ENCODE measurements at places on chromosomes 16 and 17.

DNA sequence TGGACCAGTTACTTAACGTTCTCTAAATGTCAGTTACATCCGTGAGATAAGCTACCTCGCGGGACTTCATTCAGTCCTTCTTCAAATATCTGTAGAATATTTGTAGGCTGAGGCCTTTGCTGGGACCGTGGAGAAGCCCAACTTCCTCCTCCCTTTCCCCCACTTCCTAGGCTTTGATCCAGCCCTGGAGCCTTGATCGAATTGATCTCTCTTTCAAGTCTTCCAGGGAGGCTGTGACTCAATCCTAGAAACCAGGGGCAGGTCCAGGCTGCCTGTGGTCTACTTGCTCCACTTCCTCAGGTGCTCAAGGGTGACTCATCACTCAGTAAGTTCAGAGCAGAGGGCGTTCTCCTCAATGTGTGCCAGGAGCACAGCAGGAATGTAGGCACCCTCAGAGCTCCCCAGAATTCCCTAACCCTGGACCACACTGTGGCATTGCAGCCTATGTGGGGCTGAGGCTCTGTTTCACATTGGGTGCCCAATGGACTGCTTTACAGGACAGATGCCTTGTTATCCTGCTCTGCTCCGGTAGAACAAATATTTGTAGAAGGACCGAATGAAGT, 11.2 kb upstream of the CEP20 start:
- H3K4me1 ChIP-seq = peaks cover 16% of the 10 kb centered on the region
- H3K4me3 ChIP-seq = no peak overlapping the region
- peak; percentile 44 for DNase-seq
- H3K27me3 ChIP-seq = no peaks in the 10 kb centered on the region
- no peak overlapping the region for H3K27ac ChIP-seq
- no peaks in the 10 kb centered on the region for H3K36me3 ChIP-seq

GRCh38 chr17:16091773-16092172, 92.1 kb downstream of the TTC19 start:
- peaks cover 4% of the 10 kb centered on the region for H3K4me1 ChIP-seq
- H3K27me3 ChIP-seq = no peaks in the 10 kb centered on the region
- no peak overlapping the region for H3K27ac ChIP-seq
- peaks cover 36% of the 10 kb centered on the region for H3K36me3 ChIP-seq
- no peak for DNase-seq

- no peaks in the 10 kb centered on the region for H3K36me3 ChIP-seq
- H3K27ac ChIP-seq = no peak overlapping the region
- H3K4me1 ChIP-seq = peaks cover 17% of the 10 kb centered on the region
- no peak overlapping the region for H3K4me3 ChIP-seq
- DNase-seq = no peak
Observed at GRCh38 chr17:37827905-37828650, 83.2 kb upstream of the HNF1B start.

DNA sequence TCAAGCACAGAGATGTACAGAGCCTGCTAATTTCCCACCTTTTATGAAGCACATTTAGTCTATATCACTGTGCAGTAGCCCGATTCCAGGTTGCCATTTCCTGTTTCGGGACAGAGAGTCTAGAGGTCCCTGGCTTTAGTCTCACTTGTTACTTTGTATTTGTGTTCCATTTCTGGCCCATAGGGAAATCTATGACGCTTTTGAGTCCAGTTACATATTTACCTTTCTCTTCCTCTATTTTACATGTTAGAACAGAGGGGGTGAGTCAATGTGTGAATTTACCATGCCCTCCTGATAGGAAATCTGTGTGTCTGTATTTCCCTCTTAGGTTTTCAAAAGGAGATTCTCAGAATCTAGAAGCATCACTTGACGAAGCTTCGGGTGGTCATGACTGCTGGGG, 227.1 kb upstream of the ZFHX3 start:
- H3K4me3 ChIP-seq = no peak overlapping the region
- no peak overlapping the region for H3K27ac ChIP-seq
- H3K4me1 ChIP-seq = no peaks in the 10 kb centered on the region
- H3K36me3 ChIP-seq = no peaks in the 10 kb centered on the region
- no peaks in the 10 kb centered on the region for H3K27me3 ChIP-seq

DNA sequence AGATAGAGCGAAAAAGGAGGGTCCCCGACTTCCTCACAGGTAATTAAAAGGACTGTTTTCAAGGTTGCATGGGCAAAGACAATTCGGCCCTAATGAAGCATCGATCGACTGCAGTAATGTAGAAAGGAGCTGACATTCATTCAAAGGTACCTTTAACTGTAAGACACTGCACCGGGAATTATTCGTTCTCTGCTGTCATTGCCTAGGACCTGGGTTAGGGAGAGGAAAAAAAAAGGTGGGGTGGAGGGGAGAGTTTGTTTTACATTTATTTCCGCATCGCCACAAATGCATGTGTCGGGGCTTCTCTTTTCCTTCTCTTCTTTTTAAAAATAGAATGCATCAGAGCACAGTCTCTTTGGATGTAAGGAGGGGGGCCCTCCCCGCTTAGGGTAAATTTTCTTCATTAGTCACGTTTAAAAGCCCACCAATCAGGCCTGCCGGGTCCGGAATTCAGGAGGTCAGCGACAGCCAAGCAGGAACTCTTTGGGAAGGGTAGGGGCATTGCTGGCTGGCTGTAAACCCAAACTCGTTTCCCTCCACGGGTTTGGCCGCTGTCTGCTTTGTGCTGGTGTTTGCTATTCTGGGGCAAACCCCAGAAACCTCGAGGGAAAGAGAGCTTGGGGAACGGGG, 496.2 kb upstream of the ZFHX3 start:
- peaks cover 2% of the 10 kb centered on the region for H3K4me1 ChIP-seq
- H3K36me3 ChIP-seq = no peaks in the 10 kb centered on the region
- H3K27me3 ChIP-seq = peaks cover 56% of the 10 kb centered on the region
- no peak overlapping the region for H3K4me3 ChIP-seq
- H3K27ac ChIP-seq = no peak overlapping the region
- DNase-seq = no peak

- H3K27me3 ChIP-seq = no peaks in the 10 kb centered on the region
- H3K4me3 ChIP-seq = no peak overlapping the region
- no peak for DNase-seq
- H3K36me3 ChIP-seq = peaks cover 23% of the 10 kb centered on the region
- H3K4me1 ChIP-seq = peaks cover 9% of the 10 kb centered on the region
- H3K27ac ChIP-seq = peak overlapping the region; percentile 20
Observed at GRCh38 chr16:4463522-4464163, 10.8 kb downstream of the NMRAL1 start.

- no peak for DNase-seq
- no peak overlapping the region for H3K4me3 ChIP-seq
- peaks cover 5% of the 10 kb centered on the region for H3K36me3 ChIP-seq
- H3K27ac ChIP-seq = no peak overlapping the region
- no peaks in the 10 kb centered on the region for H3K27me3 ChIP-seq
Observed at GRCh38 chr17:75695830-75696271, 25.4 kb upstream of the ITGB4 start.

DNA sequence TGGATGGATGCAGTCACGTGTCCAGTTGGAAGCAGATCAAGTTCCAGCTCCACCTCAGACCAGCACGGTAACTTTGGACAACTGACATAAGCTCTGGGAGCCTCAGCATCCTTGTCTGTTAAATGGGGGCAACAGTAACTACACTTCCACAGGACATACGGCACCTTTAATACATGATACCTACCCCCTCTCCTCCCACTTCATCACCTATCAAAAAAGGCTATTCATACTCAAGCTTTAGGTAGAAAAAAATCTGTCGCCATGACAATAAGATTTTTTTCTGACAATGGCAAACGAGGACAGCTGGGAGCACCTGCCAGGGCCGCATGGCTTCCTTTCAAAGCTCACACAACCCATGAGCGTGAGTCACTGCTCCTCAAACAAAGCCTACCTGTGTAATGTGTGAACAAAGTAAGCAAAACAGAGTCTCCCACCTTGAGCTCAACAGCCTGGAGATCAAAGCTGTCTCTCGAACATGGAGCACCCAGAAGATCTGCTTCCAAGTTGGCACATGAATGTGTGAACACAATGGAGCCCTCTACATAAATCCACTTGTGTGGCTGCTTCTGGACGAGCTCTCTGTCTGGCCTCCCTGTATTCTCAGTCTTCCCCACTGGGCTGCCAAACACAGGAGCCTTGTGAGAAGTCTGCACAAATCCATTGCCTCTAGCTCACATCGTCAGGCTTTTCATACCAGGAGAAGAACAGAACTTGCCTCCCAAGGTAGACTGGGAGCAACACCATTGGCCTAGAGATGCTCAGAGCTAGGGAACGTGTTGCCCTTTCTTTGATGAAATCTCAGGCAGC, 459.7 kb downstream of the SOX9 start:
- DNase-seq = no peak
- peaks cover 39% of the 10 kb centered on the region for H3K27me3 ChIP-seq
- H3K4me1 ChIP-seq = no peaks in the 10 kb centered on the region
- no peaks in the 10 kb centered on the region for H3K36me3 ChIP-seq

DNA sequence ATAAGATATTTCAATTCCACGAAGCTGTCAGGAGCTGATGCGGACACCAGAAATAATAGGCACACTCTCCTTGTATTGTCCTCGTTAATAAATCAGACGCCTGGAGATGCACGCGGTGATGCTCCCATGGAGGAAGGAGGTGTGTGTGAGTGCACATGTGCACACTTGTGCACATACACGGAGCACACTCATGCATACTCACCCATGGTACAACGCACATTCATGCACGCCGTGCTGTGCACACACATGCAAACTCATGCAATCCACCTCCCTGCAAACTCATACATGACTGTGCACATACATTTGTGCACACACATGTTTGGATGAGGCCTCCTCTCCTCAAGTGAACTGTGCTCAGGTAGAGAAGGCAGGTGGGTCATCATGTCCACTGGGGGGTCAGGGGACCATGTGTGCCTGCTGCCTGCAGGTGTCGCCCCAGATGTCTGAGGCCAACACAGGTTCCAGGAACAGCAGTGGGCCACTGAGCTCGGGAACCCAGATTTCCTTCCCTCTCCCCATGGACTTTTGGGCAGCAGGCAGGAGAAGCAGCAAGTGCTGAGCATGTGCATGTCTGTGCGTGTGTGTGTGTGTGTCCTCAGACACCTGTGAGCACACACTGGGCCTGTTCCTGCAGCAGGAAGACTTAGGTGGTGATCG, 165.3 kb downstream of the SDK2 start:
- H3K27me3 ChIP-seq = no peaks in the 10 kb centered on the region
- no peak overlapping the region for H3K27ac ChIP-seq
- H3K4me1 ChIP-seq = peaks cover 2% of the 10 kb centered on the region

GRCh38 chr16:86818671-86819532, 240.6 kb downstream of the FOXL1 start:
- H3K27ac ChIP-seq = no peak overlapping the region
- DNase-seq = no peak

- no peak overlapping the region for H3K27ac ChIP-seq
- no peaks in the 10 kb centered on the region for H3K36me3 ChIP-seq
- peaks cover 34% of the 10 kb centered on the region for H3K27me3 ChIP-seq
Observed at GRCh38 chr17:79672496-79672895, 58.2 kb upstream of the ENPP7 start.

DNA sequence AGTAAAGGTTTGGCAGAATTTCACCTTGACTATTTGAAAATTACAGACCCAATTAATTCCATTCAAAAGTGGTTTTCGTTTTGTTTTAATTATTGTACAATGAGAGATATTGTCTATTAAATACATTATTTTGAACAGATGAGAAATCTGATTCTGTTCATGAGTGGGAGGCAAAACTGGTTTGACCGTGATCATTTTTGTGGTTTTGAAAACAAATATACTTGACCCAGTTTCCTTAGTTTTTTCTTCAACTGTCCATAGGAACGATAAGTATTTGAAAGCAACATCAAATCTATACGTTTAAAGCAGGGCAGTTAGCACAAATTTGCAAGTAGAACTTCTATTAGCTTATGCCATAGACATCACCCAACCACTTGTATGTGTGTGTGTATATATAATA, 72.6 kb downstream of the CDK12 start:
- H3K4me3 ChIP-seq = no peak overlapping the region
- H3K27ac ChIP-seq = no peak overlapping the region
- H3K36me3 ChIP-seq = peaks cover 5% of the 10 kb centered on the region
- no peaks in the 10 kb centered on the region for H3K27me3 ChIP-seq

GRCh38 chr16:74999219-74999608, 390 bp downstream of the ZNRF1 start:
- no peak overlapping the region for H3K27ac ChIP-seq
- H3K4me3 ChIP-seq = peak overlapping the region; percentile 76
- H3K27me3 ChIP-seq = peaks cover 20% of the 10 kb centered on the region
- H3K36me3 ChIP-seq = no peaks in the 10 kb centered on the region
- peaks cover 11% of the 10 kb centered on the region for H3K4me1 ChIP-seq

- no peaks in the 10 kb centered on the region for H3K36me3 ChIP-seq
- H3K27me3 ChIP-seq = peaks cover 25% of the 10 kb centered on the region
- no peak for DNase-seq
Observed at GRCh38 chr17:81162491-81162890, 2.8 kb upstream of the PVALEF start.

GRCh38 chr16:61993108-61993507, 43.1 kb downstream of the CDH8 start:
- H3K27ac ChIP-seq = no peak overlapping the region
- no peaks in the 10 kb centered on the region for H3K4me1 ChIP-seq
- no peak for DNase-seq
- no peaks in the 10 kb centered on the region for H3K36me3 ChIP-seq
- no peak overlapping the region for H3K4me3 ChIP-seq
- no peaks in the 10 kb centered on the region for H3K27me3 ChIP-seq

GRCh38 chr16:86597880-86598606, 19.7 kb downstream of the FOXL1 start:
- no peak for DNase-seq
- H3K36me3 ChIP-seq = no peaks in the 10 kb centered on the region
- H3K27ac ChIP-seq = no peak overlapping the region
- peaks cover 7% of the 10 kb centered on the region for H3K4me1 ChIP-seq
- H3K4me3 ChIP-seq = no peak overlapping the region
- peaks cover 55% of the 10 kb centered on the region for H3K27me3 ChIP-seq

DNA sequence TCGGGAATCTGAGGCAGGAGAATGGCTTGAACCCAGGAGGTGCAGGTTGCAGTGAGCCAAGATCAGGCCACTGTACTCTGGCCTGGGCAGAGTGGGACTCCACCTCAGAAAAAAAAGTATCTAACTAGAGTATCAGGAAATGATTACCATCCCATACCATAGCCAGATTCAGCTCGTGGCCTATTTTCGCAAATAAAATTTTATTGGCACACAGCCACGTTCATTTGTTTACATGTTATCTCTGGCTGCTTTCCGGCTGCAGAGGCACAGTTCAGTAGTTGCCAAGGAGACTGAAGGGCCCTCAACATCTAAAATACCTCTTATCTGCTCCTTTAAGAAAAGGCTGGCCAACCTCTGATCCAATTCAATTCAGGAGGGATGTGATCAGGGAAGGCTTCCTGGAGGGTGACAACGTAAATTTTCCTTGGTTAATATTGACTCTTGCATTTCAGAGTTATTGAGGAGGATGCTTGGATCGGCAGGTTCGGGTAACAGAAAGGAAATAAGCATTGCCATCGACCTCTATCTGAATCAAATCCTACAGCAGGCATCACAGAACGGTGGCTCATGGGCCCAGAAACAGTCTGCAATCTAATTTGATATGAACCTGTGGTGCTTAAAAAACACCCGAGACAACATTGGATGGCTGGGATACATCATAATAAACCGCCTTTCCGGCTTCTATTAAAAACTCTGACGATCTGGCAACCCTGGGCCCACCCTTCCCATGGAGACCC, 73.8 kb downstream of the XYLT1 start:
- H3K27me3 ChIP-seq = no peaks in the 10 kb centered on the region
- H3K4me1 ChIP-seq = peaks cover 27% of the 10 kb centered on the region
- no peak overlapping the region for H3K4me3 ChIP-seq
- no peak overlapping the region for H3K27ac ChIP-seq
- DNase-seq = no peak

- no peak overlapping the region for H3K4me3 ChIP-seq
- DNase-seq = no peak
- H3K27me3 ChIP-seq = no peaks in the 10 kb centered on the region
- H3K36me3 ChIP-seq = no peaks in the 10 kb centered on the region
- H3K27ac ChIP-seq = no peak overlapping the region
Observed at GRCh38 chr16:75028544-75029135, 29.8 kb downstream of the ZNRF1 start.

GRCh38 chr17:17416400-17417360, 60.1 kb upstream of the MED9 start:
- DNase-seq = no peak
- H3K27ac ChIP-seq = peak overlapping the region; percentile 30
- H3K4me1 ChIP-seq = peaks cover 21% of the 10 kb centered on the region
- no peaks in the 10 kb centered on the region for H3K36me3 ChIP-seq
